ENCODE measurements at places on chromosomes 16 and 17.

GRCh38 chr16:2482249-2482648, 7.3 kb downstream of the TBC1D24 start:
- no peak for DNase-seq

DNA sequence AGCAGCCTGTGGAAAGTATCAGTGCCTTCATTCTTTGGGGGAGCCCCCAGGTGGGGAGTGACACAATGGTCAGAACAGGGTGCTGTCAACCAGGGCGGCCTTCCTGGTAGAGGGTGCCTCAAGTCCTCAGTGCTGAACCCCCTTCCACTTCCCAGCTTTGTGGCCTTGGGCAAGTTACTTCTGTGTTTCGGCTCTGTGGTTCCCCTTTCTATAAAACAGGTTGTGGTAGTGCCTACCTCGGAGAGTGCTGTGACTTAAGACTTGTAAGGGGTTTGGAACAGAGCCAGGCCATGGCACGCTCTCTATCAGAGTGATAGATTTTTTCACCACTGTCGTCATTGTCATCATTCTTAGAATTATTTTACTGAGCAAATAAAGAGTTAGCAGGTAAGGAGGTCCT, 141.1 kb downstream of the CCDC182 start:
- DNase-seq, result peak; percentile 80

DNA sequence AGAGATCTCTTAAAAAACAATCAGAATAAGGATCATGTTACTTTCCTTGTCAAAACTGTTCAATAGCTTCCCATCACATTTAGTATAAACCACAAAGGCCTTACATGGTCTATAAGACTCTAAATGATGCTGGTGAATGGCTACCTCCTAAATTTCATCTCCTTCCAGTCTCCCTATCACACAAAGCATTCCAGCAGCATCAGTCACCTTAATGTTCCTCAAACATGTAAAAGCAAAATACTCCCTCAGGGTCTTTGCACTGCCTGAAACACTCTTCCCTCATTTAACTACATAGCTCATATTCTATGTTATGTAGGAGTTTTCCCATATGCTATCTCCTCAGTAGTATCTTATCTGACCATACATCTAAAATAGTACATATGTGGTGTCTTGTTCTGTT, 53.5 kb upstream of the INTS2 start:
- no peak for DNase-seq

DNA sequence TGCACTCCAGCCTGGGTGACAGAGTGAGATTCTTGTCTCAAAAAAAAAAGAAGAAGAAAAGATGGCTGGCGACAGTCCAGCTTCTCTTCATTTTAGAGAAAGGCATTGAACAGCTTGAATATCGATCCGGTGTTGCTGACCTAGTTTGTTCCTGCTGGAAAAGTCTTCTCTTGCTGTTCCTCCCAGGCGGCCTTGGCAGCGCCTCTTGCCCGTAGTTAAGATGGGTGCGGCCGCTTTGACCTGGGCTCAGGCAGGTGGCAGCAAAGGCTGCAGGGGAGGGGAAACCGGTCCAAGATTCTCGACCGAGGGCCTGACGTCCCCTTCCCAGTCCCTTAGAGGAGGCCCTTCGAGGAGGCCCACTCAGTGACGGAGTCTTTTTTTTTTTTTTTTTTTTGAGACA, 3.8 kb upstream of the ZNF764 start:
- no peak for DNase-seq

- no peak for DNase-seq
Measured at GRCh38 chr17:70407506-70407905, 238.2 kb downstream of the KCNJ2 start.

GRCh38 chr17:81040791-81041337, 5.9 kb downstream of the BAIAP2 start:
- no peak for DNase-seq
